ENCODE measurements at places on chromosomes 2 and 18.

GRCh38 chr2:216696751-216697560 is 1.6 kb upstream of the IGFBP5 start:
- DNase-seq = peak; percentile 79

- DNase-seq = no peak
These were observed 53.3 kb downstream of the PIKFYVE start for GRCh38 chr2:208319391-208319790.

GRCh38 chr18:45621061-45621511 is 5.8 kb downstream of the SLC14A2 start:
- peak; percentile 80 for DNase-seq

GRCh38 chr2:16700551-16701259 is 35.1 kb upstream of the CYRIA start:
- DNase-seq = no peak

GRCh38 chr2:134206573-134206972 is 47.3 kb upstream of the MGAT5 start:
- DNase-seq = peak; percentile 63

GRCh38 chr2:187614756-187615155 is 60.5 kb upstream of the TFPI start:
- DNase-seq = peak; percentile 68

GRCh38 chr2:120880381-120880780 is 144.7 kb downstream of the GLI2 start:
- DNase-seq = no peak

DNA sequence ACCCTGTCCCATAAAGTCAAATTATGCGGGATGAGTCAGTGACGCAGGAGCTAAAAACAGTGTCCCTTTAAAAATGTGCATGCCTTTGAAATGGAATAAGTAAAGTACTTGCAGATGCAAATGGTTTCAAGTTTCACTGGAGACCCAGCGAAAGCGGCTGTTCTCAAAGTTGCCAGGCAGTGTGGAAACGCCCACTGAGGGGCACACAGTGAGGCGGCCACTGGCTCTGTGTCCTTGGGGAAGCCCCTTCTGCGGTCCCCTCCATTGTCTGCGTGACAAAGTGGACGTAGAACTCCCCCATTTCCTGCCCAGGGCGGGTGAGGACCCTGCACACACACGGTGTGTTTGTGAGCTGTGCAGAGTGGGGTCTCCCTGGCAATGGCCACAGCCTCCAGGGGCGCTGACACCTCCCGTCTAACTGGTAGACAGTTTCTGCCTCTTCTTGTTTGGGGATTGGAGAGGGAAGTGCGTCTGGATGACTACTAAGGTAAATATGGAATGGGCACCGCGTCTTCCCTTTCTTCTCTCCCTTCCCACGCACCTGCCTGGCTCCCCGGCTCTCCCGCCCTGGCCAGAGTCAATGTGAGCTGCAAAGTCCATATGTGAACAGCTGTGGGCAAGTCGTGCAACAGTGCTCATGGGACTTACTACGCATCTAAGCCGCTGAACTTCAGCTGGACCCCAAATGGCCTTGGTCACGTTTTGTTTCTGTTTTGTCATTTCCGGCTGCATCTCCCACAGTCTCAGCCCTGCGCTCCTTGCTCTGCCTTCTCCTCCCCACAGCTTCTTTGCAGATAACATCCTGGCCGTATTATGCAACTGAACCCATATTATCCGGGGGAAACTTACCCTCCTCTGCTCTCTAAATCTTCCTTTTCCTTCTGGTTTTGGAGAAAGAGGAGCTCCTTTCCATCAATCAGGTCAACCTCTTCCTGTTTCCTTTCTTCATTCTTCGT is 33.7 kb upstream of the ZNF516 start:
- DNase-seq = peak; percentile 84

DNA sequence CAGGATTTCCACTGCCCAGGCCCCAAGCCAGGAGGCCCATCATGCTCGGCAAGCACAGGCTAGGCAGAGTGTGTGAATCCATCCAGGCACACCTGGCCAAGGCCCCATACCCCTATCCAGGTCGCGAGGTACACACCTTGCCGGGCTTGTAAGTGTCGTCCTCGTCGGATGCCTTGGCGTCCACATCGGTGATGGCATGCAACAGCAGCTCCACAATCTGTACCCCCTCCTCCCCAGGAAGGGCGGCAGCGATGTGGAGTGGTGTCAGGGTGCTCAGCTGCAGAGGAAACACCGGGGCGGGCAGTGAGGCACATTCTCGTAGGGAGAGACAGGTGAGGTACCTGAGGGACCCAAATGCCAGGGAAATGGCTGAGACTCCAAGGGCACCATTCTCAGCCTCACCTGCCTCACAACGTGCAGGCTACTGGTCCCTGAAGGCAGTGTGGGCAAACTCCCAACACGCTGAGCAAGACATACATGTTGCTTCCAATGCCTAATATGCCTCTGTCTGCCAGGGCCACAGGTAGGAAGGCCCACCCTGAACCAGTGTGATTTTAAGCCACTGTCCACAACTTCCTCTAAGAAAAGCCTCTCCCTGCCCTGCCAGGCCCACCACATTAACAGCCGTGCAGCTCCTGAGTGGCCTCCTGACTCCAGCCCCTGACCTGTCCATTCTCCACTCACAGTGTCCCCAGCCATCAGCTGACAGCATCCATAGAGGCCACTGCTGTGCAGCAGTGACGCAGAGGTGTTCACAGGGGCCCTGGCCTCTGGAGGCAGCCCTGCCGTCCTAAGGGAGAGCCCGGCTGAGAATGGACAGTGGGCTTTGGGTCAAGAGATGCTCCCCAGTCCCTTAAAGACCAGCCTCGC is 44.9 kb downstream of the ANKMY1 start:
- no peak for DNase-seq

DNA sequence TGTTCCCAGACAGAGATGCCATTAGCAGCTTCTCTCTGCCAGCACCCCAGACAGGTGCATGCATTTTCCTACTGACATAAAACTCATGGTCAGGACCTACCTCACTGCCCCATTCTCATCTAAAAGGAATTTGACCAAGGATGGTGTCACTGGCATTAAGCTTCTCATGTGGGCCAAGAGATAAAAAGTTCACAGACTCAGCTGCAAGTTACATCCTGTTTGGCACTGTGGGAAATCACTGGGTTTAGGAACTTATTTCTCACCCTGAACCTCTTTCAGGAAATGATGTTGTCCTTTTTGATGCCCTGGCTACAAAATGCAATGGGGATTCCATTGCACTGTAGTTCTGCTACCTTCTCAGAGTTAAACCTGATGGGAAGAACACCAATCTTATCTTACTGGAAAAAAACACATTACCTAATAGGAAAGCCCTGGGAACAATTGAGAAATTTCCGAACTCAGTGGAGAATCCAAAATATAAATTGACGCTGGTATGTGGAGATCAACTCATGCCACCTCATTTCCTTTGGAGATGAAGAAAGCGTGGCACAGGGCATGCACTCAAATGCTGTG is 252.1 kb upstream of the COPS8 start:
- DNase-seq = no peak

GRCh38 chr2:216553482-216554240 is 55.0 kb downstream of the RPL37A start:
- DNase-seq = no peak

GRCh38 chr2:105445976-105446375 is 47.1 kb upstream of the FHL2 start:
- DNase-seq = no peak

- DNase-seq = peak; percentile 40
These were observed 21.9 kb downstream of the PPP4R3B start for GRCh38 chr2:55595536-55595935.

DNA sequence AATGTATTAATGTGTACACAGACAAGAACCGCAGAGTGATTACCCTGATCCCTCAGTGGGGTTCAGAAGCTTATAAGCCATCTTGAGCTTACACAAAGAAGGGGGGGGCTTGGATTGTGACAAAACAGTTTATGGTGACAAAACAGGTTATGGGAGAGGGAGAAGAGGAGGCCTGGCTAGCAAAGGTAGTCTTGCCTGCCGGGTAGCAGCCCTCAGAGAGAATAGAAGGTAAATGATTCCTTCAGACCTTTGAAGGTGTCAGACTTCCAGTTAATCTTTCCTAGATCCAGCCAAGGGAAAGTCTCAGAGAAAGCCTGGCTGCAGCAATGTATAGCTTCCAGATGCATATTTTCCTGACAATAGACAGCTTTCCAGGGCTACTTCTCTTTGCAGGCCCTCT is 44.6 kb upstream of the RAPH1 start:
- DNase-seq = no peak

DNA sequence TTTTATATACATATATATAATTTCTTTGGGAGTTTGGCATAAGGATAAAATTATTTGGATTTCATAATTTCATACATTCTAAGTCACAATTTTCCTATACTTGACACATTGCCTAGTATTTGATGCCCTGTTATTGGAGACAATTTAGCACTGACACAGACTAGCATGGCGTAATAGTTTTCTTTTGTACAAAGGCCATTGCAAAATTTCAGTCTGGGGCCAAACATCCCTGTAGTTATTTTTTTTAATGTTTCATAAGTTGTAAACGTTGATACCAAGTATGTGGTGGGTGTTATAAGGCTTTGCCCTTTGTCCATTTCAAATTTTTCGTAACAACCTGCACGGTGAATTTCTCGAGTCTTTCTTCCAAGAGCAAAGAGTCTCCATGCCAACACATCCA is 95.7 kb upstream of the NRP2 start:
- DNase-seq = peak; percentile 56

DNA sequence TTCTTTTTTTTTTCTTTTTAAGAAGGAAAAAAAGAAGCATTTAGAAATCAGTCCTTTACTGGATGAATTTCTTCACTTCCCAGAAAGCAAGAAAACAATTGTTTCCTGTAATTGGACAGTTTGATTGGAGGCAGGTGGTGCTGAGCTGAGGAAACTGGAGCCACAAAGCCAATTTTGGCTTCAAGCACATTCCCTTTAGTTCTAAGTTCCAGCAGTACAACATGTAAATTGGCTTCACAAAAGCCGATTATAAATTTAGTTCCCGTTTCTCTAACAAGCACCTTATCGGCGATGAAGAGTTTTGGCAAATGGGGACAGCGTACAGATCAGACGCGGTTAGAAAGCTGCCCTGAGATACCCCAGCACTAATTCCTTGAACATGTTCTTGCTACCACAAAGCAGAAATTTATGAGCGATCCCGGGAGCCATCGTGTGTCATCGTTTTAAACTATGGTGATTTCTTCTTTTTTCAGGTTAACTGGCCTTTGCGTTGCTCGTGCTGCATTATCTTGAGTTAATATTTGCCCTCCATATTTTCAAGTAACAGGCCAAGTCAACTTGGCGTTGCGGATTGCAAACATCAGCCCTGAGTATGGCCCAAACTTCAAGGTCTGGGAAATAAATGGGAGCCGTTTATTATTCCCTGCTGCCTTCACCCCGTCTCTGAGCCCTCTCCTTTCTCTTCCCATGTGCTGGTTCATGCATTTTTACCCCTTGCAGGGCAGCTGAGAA is 190.4 kb upstream of the ID2 start:
- peak; percentile 33 for DNase-seq

GRCh38 chr2:122300758-122301157 is 545.3 kb downstream of the TSN start:
- no peak for DNase-seq

DNA sequence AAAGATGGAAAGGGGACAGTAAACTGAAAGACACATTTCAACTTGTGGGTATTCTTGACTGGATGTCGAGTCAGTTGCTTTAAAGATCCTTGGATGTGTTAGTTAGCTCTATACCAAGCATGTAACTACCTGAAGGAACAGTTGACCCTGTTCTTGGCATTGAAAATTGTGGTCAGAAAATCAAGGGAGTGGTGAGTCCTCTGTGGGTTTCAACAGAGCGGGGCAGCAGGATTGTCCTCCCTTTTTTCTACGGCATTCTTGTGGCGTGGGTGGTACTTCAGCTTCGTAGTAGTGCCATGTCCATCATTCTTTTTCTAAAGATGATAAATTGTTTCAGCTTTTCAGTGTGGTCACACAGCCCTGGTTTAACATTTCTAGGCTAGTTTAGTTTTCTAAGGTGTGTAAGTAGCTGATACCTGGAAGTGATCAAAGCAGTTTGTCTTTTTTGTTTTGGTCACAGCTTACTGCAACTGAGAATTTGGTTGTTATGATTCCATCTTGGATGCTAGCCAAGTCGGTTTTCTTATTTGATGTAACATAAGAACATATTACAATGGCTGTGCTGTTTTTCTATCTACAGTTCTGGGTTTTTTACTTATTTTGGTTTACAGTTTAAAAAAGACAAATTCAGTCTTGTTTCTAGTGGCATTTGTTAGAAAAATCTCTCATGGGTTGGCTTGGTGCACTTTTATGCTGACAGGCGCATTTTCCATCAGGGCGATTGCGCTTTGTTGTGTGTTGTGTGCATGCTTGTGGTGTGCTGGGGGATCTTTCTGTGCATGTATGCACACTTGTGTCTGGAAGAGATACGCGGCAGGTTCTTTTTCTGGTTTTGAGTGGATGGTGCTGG is 84.7 kb downstream of the ZNF407 start:
- DNase-seq = peak; percentile 31

DNA sequence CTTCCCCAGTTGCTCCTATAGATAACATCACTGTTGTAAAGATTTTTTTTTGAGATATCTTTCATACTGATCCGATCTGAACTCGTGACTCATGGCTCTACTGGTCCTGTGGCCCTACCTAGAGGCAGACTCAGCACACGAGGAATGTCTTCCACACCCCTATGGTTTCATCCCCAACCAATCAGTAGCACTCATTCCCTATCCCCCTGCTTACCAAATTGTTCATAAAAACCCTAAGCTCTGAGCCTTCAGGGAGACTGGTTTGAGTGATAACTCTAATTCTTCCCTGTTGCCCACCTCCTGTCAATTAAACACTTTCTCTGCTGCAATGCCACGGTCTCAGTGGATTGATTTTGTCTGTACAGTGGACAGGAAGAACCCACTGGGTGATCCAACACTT is 4.2 kb upstream of the SAP130 start:
- DNase-seq = no peak

DNA sequence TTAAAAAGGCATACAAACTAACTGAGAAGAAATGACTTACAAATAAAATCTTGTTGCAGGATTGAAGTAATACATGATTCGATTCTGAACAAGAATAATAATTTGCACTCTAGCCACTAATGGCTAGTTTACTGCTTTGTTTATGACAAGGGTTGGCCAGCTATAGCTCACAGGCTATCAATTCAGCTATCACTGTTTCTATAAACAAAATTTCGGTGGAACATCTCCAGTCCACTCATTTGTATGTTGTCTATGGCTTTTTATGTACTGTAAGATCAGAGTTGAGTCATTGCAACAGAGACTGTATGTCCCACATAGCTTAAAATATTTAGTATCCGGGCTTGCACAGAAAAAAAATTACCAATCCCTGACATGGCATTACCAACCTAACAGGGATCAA is 543.7 kb upstream of the CNTNAP5 start:
- DNase-seq = no peak

- no peak for DNase-seq
These were observed 113.9 kb downstream of the MYO1B start for GRCh38 chr2:191359133-191359532.

DNA sequence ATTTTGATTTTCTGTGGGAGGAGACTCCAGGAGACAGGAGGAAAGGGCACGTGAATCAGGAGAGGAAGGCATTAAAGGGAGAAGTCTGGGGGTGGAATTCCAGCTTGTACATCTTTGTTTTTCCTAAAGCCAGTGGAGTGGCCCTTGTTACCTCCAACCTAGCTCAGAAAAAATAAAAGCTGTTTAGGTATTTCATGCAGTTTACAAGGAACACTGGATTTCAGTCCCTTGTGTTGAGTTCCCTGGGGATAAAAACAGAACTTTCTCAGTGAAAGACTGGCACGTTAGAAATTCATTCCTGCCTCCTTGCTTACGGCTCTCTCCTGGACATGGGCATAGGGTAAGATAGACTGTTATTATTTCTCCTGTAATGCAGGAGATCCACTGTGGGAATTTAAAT is 170.2 kb downstream of the ZEB2 start:
- DNase-seq = no peak

- DNase-seq = no peak
These were observed 18.7 kb upstream of the ELAC1 start for GRCh38 chr18:50949185-50949584.

GRCh38 chr2:74278694-74279093 is 64.5 kb downstream of the SLC4A5 start:
- DNase-seq = no peak

All from adipocyte (in vitro differentiated cells).